Fibroblast of the aortic adventitia (primary cell): ENCODE measurements at places on chromosomes 16 and 17.
A peak's percentile ranks its signal among the peaks of the same experiment; 100 is the strongest.

DNA sequence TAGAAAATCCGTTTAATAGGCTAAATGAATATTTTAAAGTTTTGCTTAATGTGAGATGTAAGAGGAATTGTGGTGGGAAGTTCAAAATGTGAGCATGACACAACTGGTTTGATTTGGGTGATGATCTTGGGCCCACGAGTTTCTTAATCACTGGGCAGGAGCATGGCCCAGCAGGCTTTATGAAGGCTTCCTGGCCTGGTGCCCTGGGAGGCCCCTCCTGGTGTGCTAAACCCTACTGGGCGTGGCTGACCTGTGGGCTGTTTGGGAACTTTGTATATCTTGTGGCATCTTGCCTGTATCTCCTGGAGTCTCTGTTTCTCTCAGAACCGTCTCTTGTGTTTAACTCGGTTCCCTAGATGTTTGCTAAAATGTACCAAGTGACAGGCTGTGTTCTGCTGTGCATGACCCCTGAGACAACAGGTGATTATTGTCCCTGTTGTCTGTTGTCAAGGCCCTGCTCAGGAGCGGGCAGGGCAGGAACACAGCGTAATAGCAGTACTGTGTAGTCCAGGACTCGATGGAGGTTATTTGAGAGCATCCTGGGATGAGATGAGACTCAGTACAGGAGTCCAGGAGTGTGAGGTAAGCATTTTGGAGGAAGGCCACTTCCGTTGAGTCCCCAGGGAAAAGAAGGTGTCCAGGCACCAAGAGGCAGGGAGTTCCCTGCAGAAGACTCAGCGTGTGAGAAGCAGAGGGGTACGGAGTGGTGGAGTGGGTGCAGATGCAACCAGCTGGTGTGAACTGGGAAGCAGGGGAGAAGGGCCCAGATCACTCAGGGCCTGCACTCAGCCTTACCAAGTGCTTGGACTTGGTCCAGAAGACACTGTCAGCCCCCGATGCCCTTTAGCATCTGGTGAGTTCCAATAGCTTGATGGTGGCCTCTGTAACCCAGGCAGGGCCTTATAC lies 48.5 kb downstream of the B9D1 start:
- peak; percentile 48 for DNase-seq

DNA sequence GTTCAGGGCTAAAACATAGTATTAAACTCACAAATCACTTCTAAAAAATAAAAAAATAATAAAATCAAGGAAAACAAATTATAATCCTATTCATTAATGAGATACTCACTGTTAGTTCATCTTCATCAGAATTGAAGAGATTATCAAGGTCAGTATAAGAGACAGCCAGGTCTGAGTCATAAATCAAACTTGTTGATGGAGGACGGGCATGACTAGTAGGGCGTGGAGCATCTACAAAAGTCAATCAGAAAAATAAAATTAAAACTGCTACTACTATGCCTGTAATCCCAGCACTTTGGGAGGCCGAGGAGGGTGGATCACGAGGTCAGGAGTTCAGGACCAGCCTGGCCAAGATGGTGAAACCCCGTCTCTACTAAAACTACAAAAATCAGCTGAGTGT lies 59.1 kb upstream of the INTS2 start:
- no peak for DNase-seq

DNA sequence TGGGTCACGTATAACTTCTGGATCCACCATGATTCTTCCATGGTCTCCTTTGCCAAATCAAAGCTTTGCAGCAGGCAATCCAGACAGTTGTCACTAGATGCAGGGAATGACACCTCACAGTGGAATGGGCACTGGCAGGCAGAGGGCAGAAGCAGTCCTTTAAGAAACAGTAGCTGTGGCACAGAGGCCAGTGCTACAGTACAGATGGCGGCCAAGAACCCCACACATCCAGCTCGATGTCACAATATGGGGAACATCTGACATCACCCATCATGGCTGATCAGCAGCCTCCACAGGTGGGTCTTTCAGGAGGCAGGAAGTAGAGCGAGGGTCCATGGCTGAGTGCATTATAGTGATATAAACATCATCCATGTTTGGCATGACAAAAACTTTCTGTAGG lies 18.8 kb upstream of the ERN1 start:
- no peak for DNase-seq

- DNase-seq, result no peak
Observed at GRCh38 chr17:81843713-81844326, 9.0 kb upstream of the PPP1R27 start.

DNA sequence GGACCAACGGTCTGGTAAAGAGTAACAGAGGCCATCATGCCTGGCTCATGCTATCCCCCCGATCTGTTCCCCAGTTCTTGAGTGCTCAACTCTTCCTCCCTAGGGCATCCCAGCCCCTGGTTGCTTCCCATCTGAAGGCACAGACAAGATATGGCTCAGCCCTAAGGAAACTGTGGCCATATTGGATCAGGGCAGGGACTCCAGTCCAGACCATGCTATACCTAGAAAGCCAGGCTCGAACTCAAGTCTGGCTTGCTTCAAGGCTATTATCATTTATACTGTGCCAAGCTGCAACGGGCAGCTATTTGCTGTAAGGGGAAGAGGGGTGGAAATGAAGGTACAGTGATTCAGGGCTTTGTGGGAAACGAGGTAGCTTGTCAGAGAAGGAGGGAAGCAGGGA lies 2.8 kb downstream of the UBTF start:
- DNase-seq, result no peak

GRCh38 chr17:27807567-27808470 lies 7.5 kb upstream of the NOS2 start:
- no peak for DNase-seq

- DNase-seq, result no peak
Observed at GRCh38 chr16:80973991-80974390, 32.7 kb downstream of the CMC2 start.

- DNase-seq, result no peak
Observed at GRCh38 chr17:80889231-80890195, 102.1 kb upstream of the CHMP6 start.

DNA sequence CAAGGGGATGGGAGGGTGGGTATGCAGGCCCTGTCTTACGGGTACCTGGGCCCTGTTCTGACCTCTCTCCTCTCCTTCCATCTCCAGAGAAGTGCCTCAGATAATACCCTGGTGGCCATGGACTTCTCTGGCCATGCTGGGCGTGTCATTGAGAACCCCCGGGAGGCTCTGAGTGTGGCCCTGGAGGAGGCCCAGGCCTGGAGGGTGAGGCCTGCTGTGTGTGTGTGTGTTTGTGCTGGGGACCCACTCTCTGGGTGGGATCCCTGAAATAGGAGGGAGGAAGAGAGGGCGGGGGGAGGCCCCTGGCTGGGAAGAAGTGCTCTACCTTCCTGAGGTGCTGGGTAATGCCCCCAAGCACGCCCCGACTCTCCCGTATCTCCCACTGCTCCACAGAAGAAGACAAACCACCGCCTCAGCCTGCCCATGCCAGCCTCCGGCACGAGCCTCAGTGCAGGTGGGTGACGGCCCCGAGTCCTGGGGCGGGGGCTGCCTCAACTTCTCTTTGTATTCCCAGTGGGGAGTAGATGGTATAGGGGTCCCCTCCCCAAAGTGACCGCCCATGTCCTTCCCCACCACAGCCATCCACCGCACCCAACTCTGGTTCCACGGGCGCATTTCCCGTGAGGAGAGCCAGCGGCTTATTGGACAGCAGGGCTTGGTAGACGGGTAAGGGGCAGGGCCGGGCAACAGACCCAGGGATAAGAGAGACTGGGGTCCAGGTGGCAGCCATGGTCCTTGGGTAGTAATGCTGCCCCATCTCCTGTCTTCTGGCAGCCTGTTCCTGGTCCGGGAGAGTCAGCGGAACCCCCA lies 7.8 kb downstream of the GRB7 start:
- no peak for DNase-seq

GRCh38 chr17:40019140-40019991 lies 4.1 kb downstream of the CSF3 start:
- peak; percentile 73 for DNase-seq

GRCh38 chr17:56975656-56976055 lies 2.3 kb upstream of the SCPEP1 start:
- no peak for DNase-seq

GRCh38 chr17:66764506-66764905 lies 70.4 kb upstream of the CACNG5 start:
- DNase-seq, result no peak

DNA sequence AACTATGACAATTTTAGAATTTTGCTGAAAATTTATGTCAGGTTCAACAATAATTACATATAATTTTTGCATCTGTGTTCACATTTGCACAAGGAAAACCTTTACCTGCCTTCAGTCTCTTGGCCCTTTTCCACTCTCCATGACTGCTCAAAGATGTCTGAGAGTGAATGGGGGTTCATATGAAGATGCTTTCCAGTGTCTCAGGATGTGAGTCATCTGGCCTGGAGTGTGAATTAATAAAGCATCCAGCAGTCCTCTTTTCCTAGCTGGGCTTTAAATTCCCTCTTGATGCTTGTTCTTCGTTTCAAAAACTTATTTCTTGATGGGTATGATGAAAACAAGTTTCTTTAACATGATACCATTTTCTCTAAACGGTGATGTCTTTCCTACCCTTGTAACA lies 99.9 kb downstream of the CDK5R1 start:
- no peak for DNase-seq

GRCh38 chr17:80663781-80664206 lies 119.2 kb downstream of the RPTOR start:
- peak; percentile 75 for DNase-seq

DNA sequence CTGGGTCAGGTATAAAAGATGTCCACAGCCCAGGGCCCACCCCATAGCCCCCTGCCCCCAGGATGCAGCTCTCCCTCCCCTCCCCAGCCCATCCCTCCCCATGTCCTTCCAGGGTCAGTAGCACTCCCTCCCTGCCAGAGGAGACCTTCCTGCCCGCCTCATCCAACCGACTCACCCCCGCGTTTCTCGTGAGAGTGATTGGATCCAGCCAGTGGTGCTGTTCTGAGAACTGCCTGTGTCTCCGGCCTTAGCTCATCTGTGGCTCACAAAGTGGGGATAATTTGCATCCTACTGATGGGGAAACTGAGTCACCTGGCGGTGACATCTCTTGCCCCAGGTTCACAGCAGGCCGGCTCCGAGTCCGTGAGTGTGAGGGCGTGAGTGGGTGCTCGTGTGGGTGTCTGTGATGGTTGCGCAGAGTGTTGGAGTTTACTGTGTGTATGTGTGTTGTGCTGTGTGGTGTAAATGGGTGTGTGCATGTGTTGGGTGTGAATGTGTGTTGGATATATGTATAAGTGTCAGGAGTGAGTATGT lies 90.7 kb upstream of the GSE1 start:
- DNase-seq, result no peak

GRCh38 chr17:72407931-72408330 lies 287.1 kb downstream of the SOX9 start:
- no peak for DNase-seq

- no peak for DNase-seq
Observed at GRCh38 chr16:13545271-13545670, 374.7 kb upstream of the ERCC4 start.

GRCh38 chr17:61380217-61380835 lies 19.3 kb upstream of the TBX2 start:
- DNase-seq, result no peak

- DNase-seq, result no peak
Observed at GRCh38 chr17:31459716-31460115, 68.2 kb downstream of the RAB11FIP4 start.

DNA sequence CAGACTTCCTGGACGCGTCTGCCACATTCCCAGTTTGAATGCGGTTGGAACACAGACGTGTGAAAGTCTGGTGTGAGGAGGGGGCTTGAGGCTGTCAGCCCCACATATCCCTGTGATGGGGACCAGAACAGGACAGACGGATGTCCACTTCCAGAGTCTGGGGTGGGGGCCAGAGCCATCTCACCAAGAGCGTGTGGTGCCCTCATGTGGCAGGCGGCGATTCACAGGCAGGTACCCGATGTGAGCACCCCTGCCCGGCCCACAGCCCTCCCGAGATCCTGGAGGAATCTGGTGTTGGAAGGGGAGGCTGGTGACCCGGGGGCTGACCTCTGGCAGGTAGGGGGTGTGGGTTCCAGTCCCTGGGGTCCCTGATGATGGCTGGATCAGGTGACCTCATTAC lies 51.5 kb downstream of the ENGASE start:
- no peak for DNase-seq

DNA sequence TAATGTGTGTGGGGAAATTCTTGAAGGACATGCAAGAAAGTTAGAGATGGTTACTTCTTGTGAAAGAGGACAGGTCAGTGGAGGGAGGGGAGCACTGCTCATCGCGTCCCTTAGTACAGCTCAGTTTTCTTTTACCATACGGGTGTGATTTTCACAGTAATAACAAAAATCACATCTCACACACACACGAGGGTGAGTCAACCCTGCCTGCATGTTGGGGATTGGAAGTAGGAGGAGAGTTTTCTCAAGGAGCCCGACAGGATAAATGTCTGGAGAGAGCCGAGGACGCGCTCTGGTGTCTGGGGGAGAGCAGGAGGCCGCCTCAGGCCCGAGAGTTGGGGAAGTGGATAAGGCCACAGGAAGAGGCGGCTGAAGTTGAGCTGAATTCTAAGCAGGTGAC lies 16.4 kb downstream of the PLCD3 start:
- no peak for DNase-seq

GRCh38 chr17:33121756-33122155 lies 130.1 kb downstream of the SPACA3 start:
- no peak for DNase-seq

DNA sequence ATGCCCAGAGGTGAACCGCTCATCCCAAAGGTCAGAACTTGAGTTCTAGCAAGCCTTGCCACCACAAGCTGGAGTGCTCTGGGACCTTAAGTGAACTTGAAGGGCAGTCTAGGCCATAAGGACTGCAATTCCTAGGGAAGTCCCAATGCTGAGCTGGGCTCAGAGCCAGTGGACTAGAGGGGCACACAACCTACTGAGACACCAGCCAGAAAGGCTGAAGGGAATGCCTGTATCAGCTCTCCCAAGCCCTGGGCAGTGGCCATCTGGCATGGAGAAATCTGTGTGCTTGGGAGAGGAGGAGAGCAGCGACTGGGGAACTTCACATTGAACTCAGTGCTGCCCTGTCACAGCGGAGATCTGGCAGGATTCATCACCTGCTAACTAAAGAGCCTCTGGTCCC lies 201.3 kb downstream of the CEP112 start:
- DNase-seq, result no peak

GRCh38 chr17:2064520-2064971 lies 9.6 kb downstream of the HIC1 start:
- no peak for DNase-seq

GRCh38 chr17:27233776-27234175 lies 60.1 kb upstream of the WSB1 start:
- no peak for DNase-seq

GRCh38 chr16:57797526-57798266 lies 4.6 kb downstream of the KIFC3 start:
- DNase-seq, result no peak

GRCh38 chr17:62899361-62899760 lies 66.7 kb upstream of the TANC2 start:
- no peak for DNase-seq

DNA sequence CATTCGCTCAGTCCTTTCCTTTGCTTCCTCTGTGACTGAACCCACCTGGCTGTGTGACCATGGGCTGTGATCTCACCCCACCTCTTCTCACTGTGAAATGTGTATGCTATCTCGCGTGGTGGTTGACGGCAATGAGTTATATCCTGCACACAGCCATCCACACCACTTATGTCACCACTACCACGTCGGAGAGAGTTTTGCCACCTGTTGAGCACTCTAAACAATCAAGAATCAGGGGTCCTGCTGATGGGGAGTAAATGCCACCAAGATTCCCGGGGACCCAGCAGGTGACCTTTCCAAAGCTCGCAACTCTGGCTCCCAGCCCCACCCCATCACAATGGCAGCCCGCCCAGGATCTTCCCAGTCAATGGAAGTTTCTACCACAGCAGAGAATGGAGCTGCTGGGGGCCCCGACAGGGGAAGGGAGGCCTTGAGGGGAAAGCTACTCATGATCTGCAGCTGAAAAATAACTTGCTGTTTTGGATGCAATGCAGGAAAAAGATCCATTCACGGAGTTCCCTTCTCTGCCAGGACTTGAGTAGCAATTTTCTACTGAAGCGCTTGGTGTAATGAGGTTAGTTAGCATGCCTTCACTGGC lies 26.2 kb upstream of the RCVRN start:
- no peak for DNase-seq
